ENCODE measurements at places on chromosomes 5 and 9.
A peak's percentile ranks its signal among the peaks of the same experiment; 100 is the strongest.

- DNase-seq: no peak
Measured at GRCh38 chr5:128491291-128491690, 46.8 kb downstream of the FBN2 start.

GRCh38 chr5:58107704-58108103 is 352.2 kb downstream of the PLK2 start:
- no peak for DNase-seq

DNA sequence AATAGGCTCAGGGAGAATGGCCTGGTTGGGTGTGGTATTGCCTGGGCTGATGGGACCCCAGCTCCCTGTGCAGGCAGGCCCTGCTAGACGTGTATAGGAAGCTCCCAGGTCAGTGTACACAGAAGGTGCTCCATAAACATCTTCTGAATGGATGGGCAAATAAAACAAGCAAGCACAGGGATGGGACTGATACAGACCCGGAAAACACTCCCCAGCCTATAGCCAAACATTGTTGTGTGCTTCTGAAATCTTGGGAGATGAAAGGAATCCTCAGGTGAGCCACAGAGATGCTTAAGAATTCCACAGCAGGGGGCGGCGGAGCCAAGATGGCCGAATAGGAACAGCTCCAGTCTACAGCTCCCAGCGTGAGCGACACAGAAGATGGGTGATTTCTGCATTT is 151.8 kb downstream of the ENTREP1 start:
- DNase-seq: no peak

DNA sequence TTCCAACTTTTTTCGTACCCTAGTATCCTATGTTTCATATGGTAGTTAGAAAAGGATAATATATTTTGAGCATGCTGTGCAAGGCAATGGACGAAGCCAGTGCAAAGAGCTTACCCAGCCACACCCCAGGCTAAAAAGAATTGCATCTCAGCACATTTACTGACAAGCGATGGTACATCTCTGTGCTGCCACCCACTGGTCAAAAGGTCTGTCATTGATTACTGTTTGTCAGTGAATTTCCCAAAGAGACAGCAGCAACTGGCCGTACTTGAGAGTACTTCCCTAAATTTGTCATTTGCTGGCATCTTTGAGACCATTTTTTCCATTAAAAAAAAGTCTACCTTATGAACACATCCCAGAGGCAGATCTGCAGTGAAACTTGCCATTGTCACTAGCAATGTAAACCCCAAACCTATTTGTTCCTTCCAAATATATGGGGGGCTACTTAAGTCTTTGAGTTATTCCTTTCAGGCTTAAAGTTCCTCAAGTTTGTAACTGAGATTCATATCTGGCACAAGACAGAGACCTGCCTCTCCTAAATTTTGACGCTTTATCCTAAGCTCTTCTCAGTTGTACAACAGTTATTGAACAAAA is 184.3 kb downstream of the CTNND2 start:
- peak; percentile 3 for DNase-seq

- no peak for DNase-seq
Measured at GRCh38 chr9:33943389-33943788, 105.3 kb downstream of the UBAP2 start.

DNA sequence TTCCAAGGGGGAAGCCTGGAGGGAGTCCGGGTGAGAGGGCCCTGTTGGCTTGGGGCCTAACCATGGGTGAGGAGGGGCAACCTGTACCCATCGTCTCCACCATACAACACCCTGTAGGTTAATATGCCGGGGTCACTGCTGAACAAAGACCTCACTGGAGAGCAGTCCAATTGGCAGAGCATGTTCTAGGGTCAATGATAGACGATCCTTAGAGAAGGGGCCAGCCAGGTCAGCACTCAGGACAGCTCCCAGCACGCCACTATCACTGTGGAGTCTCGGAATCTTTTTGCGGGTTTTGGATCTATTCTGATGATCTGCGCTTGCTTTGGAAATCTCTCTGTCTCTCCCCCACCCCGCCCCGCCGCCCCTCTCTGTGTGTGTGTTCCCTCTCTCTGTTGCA is 218.4 kb upstream of the MVB12B start:
- DNase-seq: no peak

GRCh38 chr5:14204011-14204670 is 61.0 kb downstream of the TRIO start:
- no peak for DNase-seq

- DNase-seq: no peak
Measured at GRCh38 chr9:136019681-136020060, 58.5 kb upstream of the UBAC1 start.

GRCh38 chr5:58407042-58407719 is 52.7 kb downstream of the PLK2 start:
- no peak for DNase-seq

GRCh38 chr9:130633336-130634190 is 30.8 kb upstream of the PRDM12 start:
- no peak for DNase-seq

DNA sequence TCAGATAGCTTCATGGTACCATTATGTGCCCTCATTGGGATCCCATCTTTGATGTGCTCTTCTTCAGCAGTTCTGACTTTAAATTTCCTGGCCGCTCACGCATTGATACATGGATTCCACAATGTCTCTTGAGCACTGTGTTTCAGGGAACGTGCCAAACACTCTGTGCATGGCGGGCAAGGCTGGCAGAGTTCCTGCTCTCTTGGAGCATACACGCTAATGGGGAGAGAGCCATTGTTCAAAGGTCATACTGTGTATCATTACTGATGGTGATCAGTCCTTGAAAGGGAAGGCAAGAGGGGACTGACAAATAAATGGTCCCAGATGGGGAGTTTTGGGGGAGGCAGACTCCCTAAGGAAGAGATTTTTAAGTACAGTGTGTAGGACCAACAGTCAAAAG is 52.3 kb downstream of the AMBP start:
- no peak for DNase-seq

GRCh38 chr9:73006986-73007385 is 54.1 kb upstream of the ALDH1A1 start:
- DNase-seq: no peak

DNA sequence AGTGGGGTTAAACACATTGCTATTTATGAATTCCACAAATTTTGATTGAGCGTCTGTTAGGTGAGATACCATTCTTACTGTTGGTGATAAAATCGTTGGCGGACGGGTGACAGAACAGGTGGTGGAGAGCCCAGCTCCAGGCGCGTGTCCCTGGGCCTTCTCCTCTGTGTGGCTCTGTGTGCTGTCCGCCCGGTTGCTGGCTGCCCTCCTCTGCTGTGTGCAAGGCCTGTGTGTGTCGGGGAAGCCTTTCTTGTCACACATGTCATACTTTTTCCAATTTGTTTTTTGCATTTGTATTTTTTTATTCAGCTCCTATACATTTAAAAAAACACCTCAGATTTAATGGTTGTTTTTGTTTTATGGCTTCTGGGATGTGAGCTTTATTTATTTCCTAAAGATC is 33.9 kb downstream of the TENT4A start:
- DNase-seq: no peak

- peak; percentile 13 for DNase-seq
Measured at GRCh38 chr5:43034591-43034968, 5.5 kb downstream of the ANXA2R start.

GRCh38 chr5:1323803-1324173 is 21.1 kb downstream of the CLPTM1L start:
- DNase-seq: no peak

- no peak for DNase-seq
Measured at GRCh38 chr5:141701360-141702119, 19.5 kb upstream of the ARAP3 start.

GRCh38 chr9:124478354-124478753 is 28.1 kb downstream of the ADGRD2 start:
- no peak for DNase-seq

DNA sequence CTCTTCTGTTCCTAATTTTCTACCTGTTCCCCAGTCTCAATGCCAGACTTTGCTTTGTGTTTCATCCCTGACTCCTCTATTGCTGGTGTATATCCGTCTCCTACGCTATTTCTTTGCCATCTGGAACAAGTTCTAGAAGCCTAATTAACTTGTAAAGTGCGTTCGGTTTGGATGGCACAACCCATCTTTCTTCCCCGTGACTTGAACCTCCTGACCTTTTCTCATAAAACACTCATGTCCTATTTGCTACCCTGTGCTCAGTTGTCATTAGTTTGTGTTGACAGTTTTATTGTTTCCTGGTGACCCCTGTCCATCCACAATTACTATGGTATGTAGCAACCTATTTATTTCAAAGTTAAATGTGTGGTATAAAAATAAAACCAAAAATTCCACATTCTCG is 323.5 kb downstream of the TLE4 start:
- no peak for DNase-seq

- peak; percentile 63 for DNase-seq
Measured at GRCh38 chr5:126811515-126812198, 34.7 kb downstream of the LMNB1 start.
